ENCODE measurements at places on chromosomes 1 and 21. TPM values are rescaled to one million over a fixed set of nuclear protein-coding genes. Genes with fewer than 3 reads are reported as not detected.

DNA sequence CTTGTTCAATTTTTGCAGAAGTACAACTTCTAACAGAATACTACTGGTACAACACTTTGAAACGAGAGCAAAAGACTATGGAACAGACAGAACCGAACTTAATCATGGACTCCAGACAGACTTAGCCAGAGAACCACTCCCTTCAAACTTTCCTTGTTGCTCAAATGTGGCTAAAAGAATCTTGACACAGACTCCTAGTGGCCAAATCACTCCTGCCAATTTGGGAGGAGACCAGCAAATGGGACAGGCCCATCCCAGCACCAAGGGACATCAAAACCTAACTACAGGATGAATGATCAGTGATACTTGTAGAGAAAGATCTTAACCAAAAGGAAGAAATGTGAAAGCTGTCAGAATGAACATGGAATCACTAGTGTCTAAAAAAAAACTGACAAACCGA lies 154.0 kb downstream of the MATN1 start:
- no peak for DNase-seq

Gene ADAMTS5
- total RNA-seq, result not detected

- DNase-seq, result no peak
These were observed 3.2 kb upstream of the OR2T6 start for GRCh38 chr1:248372394-248372793.

Gene PFKFB2
- 48.6 TPM for total RNA-seq

DNA sequence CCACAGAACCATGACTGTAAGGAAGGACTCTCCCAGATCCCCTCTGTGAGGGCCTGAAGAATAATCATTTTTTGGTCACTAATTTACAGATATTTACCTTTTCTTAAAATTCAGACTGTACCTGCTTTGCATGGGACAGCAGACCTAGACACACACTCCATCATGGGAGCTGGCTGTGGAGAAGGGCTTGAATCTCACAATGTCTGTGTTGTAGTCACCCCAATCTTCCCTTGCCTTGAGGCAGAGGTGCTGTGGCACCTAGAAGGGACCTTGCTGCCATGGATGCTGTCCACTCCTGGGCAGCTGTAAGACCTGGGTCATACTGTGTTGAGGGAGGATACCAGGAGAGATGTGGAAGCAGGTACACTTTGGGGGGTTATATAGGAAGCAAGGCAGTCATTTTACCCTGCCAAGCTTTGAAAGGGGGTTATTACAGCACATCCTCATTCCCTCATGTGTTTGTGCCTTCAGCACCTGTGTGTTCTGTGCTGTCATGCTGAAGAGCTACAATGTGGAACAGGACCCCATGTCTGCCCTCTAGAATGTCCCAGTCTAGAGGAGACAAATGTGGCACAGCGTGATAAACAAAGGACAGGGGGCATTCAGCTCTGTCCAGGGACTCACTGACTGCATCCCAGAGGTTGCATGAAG lies 27.1 kb downstream of the TRAF5 start:
- DNase-seq, result no peak

GRCh38 chr1:150068109-150068435 lies 496 bp downstream of the VPS45 start:
- DNase-seq, result no peak

DNA sequence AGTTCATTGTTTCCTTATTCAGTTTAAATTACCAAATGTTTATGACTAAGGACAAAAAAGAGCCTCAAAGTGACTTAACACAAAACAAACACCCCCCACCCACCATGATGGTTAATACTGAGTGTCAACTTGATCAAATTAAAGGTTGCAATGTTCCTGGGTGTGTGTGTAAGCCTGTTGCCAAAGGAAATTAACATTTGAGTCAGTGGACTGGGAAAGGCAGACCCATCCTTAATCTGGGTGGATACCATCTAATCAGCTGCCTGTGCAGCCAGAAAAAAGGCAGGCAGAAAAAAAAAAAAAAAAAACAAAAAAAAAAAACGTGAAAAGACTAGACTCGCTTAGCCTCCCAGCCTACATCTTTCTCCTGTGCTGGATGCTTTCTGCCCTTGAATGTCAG lies 543.4 kb downstream of the NEGR1 start:
- DNase-seq, result no peak
